CD8-positive, alpha-beta T cell (primary cell): ENCODE measurements at places on chromosomes 3 and 15.

DNA sequence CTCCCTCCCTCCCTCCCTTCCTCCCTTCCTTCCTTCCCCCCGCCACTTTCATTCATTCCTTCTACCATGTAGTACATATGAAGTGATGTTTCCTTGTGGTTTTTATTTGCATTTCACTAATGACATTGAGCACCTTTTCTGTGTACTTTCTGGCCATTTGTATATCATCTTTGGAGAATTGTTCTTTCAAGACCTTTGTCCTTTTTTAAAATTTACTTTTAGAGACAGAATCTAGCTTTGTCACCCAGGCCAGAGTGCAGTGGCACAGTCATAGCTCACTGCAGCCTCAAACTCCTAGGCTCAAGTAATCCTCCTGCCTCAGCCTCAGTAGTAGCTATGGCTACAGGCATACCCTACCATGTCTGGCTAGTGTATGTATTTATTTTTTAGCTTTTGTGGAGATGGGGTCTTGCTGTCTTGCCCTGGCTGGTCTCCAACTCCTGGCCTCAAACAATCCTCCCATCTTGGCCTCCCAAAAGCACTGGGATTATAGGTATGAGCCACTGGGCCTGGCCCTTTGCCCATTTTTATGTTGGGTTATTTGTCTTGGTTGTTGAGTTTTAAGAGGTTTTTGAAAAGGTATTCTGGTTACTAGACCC is 42.0 kb upstream of the CTDSPL2 start:
- DNase-seq, result no peak

GRCh38 chr3:81045976-81046375 is 715.5 kb downstream of the GBE1 start:
- DNase-seq, result no peak

- DNase-seq, result no peak
Measured at GRCh38 chr3:99498550-99499234, 139.7 kb upstream of the COL8A1 start.

- no peak for DNase-seq
Measured at GRCh38 chr3:150737874-150738679, 24.9 kb downstream of the SIAH2 start.

DNA sequence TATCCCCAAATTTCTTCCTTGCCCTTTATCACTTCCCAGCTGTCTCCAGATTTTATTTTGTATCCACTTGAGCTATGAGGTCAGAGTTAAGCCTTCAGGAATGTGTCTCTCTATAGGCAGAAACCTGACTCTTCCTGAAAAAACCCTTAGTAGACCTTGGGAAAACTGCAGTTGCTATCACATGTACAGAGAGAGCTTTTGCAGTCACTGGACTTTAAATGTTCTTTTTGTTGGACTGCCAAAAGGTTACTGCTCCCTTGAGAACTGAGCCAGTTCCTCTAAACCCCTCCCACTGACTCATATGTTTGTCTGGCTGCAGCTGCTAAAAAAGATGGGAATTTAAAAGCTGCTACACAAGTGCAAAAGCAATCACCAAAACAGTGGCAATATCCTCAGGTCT is 169.1 kb upstream of the CCDC54 start:
- DNase-seq, result no peak

DNA sequence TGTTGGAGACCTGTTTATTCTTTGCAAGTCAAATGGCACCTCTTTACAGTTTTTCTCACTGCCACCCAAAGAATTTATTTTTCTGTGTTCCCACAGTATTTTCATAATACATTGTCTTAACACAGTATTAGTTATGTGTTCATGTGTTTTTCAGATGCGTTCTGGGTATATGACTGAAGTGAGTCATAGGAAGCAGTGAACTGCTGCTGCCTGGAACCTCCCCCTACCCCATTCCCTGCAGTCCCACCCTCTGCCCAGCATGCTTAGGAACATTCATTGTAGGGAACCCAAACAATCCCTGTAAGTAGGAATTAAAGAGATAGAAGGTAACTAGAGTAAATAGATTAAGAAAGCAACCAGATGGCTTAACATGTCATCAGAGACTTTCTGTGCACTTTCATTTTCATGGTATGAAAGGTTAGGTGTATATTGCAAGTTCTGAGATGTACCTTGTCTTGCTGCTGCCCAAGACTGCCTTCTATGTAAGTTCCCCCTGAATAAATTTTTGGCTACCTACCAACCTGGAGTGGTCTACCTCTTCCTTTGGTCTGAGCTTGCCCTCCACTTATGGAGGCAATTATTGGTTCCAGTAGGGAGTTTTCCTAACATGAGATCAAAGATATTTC is 21.9 kb upstream of the SQOR start:
- DNase-seq, result no peak
